Right renal pelvis (tissue), 4 donors: ENCODE measurements at places on chromosomes 7 and 10. TPM values are rescaled to one million over a fixed set of nuclear protein-coding genes. Genes with fewer than 3 reads are reported as not detected.

The ADIRF gene
- 44.1 TPM for polyA plus RNA-seq

The UTF1 gene
- not detected for polyA plus RNA-seq

The PTER gene
- 25.1 TPM for polyA plus RNA-seq

The CYP2C19 gene
- polyA plus RNA-seq: not detected

The GOLGA7B gene
- polyA plus RNA-seq: 1.1 TPM

The PSMG3 gene
- polyA plus RNA-seq: 31.2 TPM

The AEBP1 gene
- 55.4 TPM for polyA plus RNA-seq

GRCh38 chr7:158805414-158805813 is 23.9 kb downstream of the ESYT2 start:
- no peak for DNase-seq

DNA sequence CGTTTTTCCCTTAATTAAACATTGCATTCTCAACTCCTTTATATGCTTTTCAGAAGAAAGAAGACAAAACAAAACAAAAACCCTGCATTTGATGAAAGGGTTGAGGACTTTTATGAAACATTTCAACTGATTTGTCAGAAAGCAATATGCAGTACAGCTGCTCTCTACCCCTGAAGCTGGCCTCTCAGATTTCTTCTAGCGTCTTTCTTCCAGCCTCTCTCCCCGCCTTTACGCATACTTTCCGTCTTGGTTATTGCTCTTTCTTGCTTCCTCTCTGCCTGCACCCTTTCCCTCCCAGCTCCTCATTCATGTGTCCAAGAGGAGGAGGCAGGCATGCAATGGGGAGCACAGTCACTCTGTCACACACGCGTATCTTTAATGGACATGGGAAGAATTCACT is 91.0 kb upstream of the COL1A2 start:
- DNase-seq: no peak

GRCh38 chr10:12628153-12628552 is 278.8 kb downstream of the CAMK1D start:
- DNase-seq: no peak

- DNase-seq: no peak
Measured at GRCh38 chr7:156892081-156892800, 742 bp downstream of the LMBR1 start.
